ENCODE measurements at places on chromosomes 3 and 15.

DNA sequence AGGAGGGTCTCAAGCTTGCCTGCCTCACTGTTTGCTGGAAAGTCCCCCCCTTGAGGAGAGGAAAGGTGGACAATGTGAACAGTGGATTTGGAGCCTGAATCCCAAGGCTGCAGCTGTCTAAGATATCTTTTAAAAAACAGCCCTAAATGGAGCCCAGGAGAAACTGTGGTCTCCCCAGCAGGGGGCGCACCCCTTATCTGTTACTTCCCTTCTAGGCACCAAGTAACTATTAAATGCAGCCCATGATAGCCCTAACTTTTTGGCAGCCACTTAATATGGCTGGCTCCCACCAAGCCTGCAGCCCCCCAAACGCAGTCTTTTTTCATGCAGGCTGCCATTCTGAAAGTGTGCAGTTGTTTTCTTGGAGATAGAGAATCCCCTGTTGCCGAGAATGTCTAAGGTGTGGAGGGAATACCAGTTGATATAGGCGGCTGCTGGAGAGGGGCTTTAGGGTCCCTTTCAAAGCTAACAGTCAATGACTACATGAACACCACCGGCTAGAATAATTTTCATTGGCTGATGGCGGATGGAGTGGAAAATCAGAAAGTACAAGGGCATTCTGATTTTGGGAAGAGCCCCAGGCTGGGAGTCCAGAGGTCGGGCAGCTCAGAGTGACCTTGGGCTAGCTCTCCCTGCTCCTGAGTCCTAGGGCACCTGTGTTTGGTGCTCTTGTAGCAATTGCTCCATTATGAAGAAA lies 1.3 kb downstream of the RHCG start:
- H3K27ac ChIP-seq, result no peak overlapping the region
- H3K36me3 ChIP-seq, result no peaks in the 10 kb centered on the region
- peak; percentile 73 for DNase-seq
- H3K4me3 ChIP-seq, result no peak overlapping the region
- peaks cover 3% of the 10 kb centered on the region for H3K4me1 ChIP-seq
- H3K27me3 ChIP-seq, result peaks cover 33% of the 10 kb centered on the region

GRCh38 chr3:170102431-170102830 lies 64.6 kb downstream of the GPR160 start:
- H3K36me3 ChIP-seq, result peaks cover 7% of the 10 kb centered on the region
- DNase-seq, result no peak
- no peaks in the 10 kb centered on the region for H3K4me1 ChIP-seq
- H3K4me3 ChIP-seq, result no peak overlapping the region
- H3K27ac ChIP-seq, result no peak overlapping the region
- no peaks in the 10 kb centered on the region for H3K27me3 ChIP-seq

- H3K27ac ChIP-seq, result peak overlapping the region; percentile 87
- no peaks in the 10 kb centered on the region for H3K27me3 ChIP-seq
- H3K4me3 ChIP-seq, result no peak overlapping the region
- H3K4me1 ChIP-seq, result no peaks in the 10 kb centered on the region
- H3K36me3 ChIP-seq, result peaks cover 10% of the 10 kb centered on the region
- peak; percentile 94 for DNase-seq
These were observed 41.6 kb downstream of the KLHL18 start for GRCh38 chr3:47324278-47324865.

DNA sequence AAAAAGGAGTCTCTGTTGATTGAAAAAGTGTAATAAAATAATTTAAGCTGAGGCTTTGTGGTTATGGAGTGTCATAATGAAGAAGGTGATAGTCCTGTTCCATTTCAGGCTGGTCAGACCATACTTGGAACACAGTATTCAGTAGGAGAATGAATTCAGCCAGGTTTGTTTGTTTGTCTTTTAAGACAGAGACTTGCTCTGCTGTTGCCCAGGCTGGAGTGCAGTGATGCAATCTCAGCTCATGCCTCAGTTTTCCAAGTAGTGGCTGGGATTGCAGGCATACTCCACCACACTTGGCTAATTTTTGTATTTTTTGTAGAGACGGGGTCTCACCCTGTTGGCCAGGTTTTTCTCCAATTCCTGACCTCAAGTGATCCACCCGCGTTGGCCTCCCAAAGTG lies 33.5 kb downstream of the IQGAP1 start:
- peaks cover 42% of the 10 kb centered on the region for H3K4me1 ChIP-seq
- DNase-seq, result no peak
- no peak overlapping the region for H3K27ac ChIP-seq
- H3K27me3 ChIP-seq, result no peaks in the 10 kb centered on the region

DNA sequence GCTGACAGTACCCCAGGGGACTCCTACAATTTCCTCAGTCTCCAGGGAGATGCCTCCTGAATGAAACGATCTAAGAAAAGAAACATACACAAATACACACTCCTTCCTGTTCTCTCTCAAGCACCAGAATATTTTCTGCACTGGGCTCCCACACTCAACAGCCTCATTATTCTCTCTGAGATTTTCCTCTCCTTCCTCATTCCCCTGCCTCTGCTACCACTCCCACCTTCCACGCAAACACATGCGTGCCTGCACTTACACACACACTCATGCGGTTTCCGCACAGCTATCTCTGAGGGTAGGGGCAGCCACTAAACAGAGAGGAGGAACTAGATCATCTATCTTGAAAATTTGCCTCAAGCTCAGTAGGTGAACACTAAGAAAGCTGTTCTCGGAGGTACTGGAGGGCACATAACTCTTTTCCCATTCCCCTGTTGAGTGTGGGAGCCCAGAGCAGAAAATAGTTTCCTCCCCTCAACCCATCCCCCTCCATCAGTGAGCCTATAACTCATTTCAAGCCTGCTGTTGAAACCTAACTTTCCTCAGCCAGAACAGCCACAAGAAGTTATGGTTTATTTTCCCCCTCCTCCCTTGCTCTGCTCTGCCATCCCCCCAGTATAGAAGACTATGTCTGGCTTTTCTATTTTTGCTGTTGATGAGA lies 30.5 kb upstream of the TIPARP start:
- H3K27me3 ChIP-seq, result no peaks in the 10 kb centered on the region
- H3K27ac ChIP-seq, result no peak overlapping the region
- no peaks in the 10 kb centered on the region for H3K36me3 ChIP-seq
- no peak overlapping the region for H3K4me3 ChIP-seq

Measured in GM23338 (cell line).